T-helper 1 cell (primary cell): ENCODE measurements at places on chromosomes 5 and 9.

GRCh38 chr5:143471041-143471509 is 67.6 kb upstream of the NR3C1 start:
- no peak for DNase-seq

DNA sequence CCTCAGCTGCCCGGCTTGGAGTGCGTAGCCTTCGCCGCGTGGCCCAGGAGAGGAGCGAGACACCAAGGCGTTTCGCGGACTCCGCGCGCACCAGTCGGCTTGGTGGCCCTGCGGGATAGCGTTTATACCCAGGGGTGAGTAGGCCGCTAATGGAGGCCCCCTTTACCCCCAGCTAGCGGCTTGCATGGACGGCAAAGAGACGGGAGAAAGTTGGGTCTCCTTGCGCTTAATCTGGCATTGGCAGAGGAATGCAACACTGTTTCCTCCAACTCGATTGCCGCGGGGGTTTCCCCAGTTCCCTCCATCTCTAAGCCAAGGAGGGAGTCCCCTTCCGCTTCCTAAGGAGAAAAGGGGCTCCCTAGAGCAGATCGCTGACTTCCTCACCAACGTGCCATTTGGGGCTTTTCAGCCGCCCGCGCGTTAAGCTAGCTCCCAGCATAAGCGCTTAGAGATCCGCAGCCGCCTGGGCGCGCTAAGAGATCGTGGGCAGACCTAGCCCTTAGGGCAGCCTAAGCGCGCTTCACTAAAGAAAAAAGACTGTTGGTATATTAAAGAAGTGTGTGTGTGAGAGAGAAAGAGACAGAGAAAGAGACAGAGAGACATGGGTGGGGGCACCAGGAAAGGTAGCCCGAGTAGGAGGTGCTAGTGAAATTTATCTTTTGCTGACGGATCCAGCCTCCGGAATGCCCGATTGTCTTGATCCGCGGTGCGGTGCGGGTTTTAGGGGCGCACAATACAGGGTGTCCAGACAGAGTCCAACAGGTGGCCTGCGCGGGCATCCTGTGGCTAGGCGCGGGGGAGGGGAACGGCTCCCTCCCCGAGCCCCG is 597.9 kb upstream of the SGCD start:
- no peak for DNase-seq

DNA sequence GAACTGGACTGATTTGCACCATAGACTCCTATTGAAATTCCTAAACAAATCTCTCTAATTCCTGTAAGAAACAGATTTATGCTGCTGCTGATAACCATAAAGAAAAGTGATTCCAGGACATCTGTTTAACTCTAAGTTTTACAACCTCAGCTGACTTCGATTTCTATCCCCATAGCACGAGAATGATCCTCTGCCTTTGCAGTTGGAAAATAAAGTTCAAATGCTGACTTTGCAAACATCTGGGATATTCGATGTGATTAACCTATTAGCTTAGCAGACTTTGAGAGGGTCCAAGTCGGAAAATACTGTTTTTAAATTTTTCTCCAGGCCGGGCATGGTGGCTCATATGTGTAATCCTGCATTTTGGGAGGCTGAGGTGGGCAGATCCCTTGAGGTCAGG is 247.3 kb downstream of the PSAT1 start:
- DNase-seq, result no peak

DNA sequence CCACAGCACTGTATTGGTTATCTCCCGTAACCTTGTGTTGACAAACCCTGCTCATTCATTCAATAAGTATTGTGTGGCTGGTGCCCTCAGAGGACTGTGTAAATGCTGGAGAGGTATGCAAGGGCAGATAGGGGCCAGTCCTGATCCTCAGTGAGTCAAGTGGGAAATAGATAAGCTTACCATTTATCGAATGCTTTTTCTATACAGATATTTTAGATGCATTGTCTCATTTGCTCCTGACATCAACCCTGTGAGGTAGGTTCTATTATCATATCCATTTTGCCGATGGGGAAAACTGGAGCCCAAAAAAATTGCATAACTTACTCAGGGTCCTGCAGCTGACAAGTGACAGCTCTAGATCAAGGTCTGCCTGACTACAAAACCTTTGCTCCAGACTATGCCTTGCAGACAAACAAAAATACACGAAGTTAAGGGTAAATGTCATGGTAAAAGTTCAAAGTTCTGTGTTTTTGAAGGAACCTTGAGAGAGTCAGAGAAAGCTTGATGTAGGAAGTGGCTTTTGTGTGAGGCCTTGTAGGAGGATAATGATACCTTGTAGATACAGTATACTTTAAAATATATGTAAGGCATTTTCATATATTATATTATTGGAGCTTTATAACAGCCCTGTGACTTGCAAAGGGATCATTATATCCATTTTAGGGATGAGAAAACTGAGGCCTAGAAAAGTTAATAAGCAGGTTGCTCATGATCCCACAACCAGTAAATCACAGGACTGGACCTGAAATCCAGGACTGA is 22.7 kb downstream of the CYFIP2 start:
- no peak for DNase-seq

GRCh38 chr9:91320299-91320698 is 41.4 kb downstream of the AUH start:
- DNase-seq, result no peak

DNA sequence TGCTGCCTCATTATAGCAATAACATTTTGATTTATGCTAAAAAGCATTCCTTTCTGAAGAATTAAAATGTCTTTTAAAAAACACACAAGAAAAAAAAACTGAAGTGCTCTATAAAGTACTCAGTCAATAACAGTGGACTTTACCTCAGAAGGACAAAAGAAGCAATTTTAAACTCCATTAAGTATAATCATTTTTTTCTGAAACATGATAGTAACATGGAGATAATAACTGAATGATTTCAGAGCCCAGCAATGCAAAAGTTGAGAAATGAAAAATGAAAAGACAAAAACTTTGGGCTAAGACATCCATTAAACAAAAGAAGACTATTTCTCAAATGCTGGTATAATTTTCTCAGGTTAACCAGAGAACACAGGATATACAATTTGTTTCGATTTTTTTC is 78.7 kb downstream of the RFX3 start:
- DNase-seq, result no peak

DNA sequence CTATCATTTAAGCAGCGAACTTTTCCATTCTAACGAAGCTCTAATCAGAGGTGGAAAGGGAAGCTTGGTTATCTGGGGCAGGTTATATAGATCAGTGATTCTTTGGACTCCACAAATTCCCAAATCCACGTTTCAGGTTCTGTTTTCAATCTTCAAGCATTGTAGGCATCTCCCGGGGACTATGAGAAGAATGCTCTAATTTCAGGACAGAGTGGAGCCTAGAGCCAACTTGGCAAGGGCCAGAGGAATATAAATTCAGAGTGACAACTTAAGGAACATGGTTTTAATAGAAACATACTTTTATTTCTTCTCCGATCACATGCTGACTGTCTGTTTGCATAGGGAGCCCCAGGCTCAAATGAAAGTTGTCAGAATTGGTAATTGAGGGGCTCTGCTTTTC is 514.0 kb upstream of the KLF4 start:
- no peak for DNase-seq

DNA sequence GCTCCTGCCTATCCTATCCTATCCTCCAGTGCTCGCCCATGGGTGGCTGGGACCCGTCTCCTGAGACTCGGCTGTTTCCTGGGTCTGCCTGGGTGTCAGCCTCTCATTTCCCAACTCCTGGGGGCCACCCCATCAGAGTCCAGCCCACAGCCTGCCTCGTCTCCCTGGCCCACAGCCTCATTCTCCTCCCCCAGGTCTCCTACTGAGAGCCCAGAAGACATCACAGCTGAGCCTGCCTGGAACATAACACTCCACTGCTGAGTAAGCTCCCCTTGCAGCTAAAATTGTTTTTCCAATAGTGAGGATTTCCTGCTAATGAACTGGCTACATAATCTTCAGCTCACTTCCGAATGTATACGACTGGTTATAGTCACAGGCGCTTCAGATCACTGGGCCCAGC is 95.3 kb downstream of the TTLL11 start:
- DNase-seq, result no peak

DNA sequence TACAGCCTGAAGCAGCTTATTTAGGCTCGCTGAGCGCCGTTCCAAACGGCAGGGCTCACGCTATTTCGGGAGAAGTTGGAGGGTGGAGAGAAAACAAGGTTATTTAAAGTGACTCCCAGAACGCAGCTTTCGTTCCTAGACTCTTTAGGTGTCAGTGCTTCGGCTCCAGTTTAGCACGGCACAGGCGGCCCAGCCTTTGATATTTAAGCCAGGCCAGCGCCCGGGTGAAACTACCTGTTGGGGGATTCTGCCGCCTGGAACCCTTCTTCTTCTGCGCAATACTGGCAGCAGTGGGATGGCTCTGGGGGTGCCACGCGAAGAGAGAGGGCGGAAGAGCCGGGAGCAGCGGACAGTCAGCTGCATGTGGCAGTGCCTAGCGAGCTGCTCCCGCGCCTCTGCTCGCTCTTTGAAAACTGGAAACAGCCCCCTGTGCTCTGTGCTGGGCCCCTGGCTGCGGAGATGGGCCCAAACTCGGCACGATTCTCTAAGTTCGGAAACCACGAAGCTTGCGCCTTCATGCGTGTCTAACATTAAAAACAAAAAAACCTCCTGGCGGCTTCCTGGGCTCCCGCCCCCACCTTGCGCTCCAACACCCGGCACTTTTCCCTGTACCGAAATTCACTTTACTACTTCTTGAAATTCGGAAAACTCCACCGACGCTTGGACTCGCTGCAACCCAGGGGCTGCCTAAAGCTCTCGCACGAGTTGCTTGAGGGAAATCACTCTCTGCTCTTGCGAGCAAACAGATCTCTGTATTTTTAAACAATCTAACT is 34.6 kb upstream of the NFIB start:
- no peak for DNase-seq

GRCh38 chr9:135701959-135702721 is at the start of gene KCNT1:
Gene KCNT1 (plus strand): TSS chr9:135702185. CDS start chr9:135702259, 74 bp downstream.
- DNase-seq, result peak; percentile 44

DNA sequence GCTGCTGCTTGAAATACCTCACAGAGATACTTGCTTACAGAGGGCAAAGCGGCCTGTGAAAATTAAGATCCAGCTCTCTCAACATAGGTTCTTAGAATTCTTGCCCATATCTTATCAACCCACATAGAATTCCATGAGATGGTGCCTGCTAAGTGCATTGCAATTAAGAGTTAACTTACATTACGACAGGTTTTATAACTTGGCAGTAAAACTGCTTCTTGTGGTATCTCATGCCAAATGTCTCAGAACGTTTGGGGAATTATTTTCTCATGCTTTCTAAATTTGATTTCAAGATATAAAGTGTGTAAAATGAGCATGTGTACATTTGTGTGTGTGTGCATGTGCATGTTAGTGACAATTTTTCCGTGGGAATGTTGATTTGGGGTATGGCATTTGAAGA is 261.2 kb downstream of the SAXO1 start:
- no peak for DNase-seq

GRCh38 chr5:56824019-56824418 is 8.7 kb downstream of the MAP3K1 start:
- no peak for DNase-seq

- DNase-seq, result no peak
Observed at GRCh38 chr5:50655810-50656205, 10.6 kb upstream of the PARP8 start.

DNA sequence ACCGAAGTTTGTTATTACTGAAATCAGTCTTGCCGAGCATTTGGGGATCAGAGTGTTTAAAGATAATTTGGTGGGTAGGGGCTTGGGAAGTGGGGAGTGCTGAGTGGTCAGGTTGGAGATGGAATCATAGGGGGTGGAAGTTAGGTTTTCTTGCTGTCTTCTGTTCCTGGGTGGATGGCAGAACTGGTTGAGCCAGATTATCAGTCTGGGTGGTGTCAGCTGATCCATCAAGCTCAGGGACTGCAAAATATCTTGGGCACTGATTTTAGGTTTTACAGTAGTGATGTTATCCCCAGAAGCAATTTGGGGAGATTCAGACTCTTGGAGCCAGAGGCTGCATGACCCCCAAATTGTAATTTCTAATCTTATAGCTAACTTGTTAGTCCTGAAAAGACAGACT is 5.4 kb upstream of the ANKRD31 start:
- DNase-seq, result no peak
